ENCODE measurements at places on chromosomes 1 and 21. TPM values are rescaled to one million over a fixed set of nuclear protein-coding genes. Genes with fewer than 3 reads are reported as not detected.

CD52 gene
- not detected for total RNA-seq

CD1E gene
- not detected for total RNA-seq

GPR161 gene
- total RNA-seq, result 12.9 TPM

SH3BP5L gene
- total RNA-seq, result 39.8 TPM

CD247 gene
- not detected for total RNA-seq

ADAM30 gene
- not detected for total RNA-seq

SPRR1B gene
- not detected for total RNA-seq
